ENCODE measurements at places on chromosomes 13 and 19.

DNA sequence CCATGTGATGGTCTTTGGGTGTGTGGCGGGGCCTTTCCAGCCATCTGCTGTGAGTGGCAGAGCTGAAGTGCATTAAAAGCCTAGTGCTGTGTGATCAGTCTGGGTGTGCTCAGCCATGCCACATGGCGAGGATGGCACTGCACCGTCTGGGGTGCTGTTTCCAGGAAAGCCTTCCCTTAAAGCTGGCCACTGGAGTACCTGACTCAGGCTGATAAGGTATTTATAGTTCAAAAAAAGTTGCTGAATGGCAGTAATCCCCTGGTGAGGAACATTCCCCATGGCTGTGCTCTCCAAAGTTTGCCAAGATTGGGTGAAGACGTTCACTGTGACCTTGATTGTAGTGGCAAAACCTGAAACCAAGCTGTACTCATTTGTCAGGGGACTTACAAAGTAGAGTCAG lies 6.0 kb downstream of the GPI start:
- no peak for DNase-seq

- DNase-seq, result no peak
Measured at GRCh38 chr13:93398167-93399035, 171.8 kb downstream of the GPC6 start.

DNA sequence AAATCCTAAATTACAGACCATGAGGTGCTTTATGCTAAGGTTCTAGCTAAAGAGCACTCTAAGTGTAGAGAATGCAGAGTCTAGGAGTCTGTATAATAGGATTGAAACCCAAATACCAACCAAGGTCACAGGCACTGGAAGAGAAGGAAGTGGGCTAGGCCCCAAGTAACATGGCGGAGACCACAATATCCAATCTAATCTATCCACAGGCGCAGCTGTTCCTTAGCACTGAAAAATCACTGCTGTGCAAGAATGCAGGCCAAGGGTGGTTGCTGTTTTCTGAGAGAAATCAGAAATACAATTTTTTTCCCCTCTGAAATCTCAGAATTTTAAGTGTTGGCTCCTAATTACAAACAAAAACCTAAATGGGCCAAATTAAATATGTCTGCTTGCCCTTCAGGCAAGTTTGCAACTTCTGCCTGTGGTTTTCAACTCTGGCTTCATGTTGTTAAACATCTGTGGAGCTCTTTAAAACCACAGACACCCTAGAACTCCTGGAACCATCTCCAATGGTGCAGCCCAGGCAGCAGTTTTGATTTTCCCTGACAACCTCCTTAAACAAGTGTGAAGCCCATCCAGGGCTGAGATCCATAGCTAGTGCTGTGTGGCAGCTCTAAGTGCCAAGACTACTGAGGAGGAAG lies 6.1 kb downstream of the RANBP3 start:
- DNase-seq, result no peak

DNA sequence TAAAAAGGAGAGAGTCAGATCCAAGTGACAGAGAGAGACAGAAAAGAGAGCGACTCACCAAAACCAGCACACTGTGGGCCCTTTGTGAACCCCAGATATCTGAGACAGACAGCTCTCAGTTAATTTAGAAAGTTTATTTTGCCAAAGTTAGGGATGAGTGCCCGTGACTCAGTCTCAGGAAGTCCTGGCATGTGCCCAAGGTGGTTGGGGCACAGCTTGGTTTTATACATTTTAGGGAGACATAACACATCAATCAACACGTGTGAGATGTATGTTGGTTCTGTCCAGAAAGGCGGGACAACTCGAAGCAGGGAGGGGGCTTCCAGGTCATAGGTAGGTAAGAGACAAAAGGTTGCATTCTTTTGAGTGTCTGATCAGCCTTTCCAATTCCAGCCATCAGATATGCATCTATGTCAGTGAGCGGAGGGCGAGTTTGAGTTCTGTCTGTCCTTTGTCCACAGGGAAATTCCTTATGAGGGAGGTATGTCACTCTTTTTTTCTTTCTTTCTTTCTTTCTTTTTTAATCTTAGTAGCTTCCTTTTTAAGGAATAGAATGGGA lies 37.2 kb upstream of the ATP11A start:
- no peak for DNase-seq

GRCh38 chr13:29434217-29434945 lies 161.1 kb downstream of the SLC7A1 start:
- no peak for DNase-seq

GRCh38 chr19:48363500-48363809 lies 285 bp downstream of the TMEM143 start:
- DNase-seq, result no peak

- no peak for DNase-seq
Measured at GRCh38 chr13:37475966-37476365, 122.6 kb downstream of the POSTN start.

- DNase-seq, result no peak
Measured at GRCh38 chr13:97431171-97431764, 2.7 kb upstream of the RAP2A start.

DNA sequence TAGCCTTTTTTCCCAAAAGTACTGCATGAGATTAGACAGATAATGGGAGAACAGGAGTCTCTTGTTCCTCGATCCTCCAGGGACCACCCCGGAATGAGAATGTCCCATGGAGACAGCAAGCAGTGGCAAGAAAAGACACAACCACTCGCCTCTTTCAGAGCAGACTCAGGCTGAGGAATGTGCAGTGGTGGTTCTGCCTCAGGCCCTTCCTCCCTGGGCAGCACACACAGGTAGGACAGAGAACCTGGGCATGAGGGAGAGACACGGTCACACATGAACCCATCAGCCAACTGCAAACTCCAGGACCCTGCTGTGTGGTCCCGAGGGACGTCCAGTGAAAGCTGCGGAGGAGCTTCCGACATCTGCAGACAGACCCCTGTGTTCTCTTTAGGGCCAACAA lies 31.0 kb downstream of the CRYL1 start:
- DNase-seq, result no peak

DNA sequence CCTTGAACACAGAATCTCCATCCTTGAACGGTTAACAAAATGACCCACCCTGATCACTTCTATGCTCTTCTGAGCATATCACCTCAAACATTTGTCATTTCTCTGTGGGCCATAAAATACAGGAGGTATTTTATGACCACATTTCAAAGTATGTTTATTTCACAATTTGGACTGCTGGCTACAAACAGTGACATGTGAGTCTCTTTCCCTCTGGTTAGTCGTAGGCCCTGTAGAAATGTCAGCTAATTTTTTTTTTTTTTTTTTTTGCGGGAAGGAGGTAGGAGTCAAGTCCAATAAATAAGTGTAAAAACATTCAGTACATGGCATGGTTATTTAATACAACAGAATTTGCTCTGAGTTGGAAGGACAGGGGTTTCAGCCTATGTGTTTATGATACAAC lies 70.7 kb downstream of the FOXO1 start:
- no peak for DNase-seq

- DNase-seq, result no peak
Measured at GRCh38 chr13:60662595-60662994, 265.6 kb downstream of the TDRD3 start.

GRCh38 chr13:42477596-42478190 lies 96.3 kb upstream of the TNFSF11 start:
- DNase-seq, result no peak

- DNase-seq, result no peak
Measured at GRCh38 chr13:22789027-22789593, 391.7 kb upstream of the SGCG start.

- peak; percentile 96 for DNase-seq
Measured at GRCh38 chr19:1490311-1491113, at the start of gene PCSK4. PCSK4 (minus strand) TSS chr19:1490350; CDS start chr19:1490346, 4 bp downstream.

DNA sequence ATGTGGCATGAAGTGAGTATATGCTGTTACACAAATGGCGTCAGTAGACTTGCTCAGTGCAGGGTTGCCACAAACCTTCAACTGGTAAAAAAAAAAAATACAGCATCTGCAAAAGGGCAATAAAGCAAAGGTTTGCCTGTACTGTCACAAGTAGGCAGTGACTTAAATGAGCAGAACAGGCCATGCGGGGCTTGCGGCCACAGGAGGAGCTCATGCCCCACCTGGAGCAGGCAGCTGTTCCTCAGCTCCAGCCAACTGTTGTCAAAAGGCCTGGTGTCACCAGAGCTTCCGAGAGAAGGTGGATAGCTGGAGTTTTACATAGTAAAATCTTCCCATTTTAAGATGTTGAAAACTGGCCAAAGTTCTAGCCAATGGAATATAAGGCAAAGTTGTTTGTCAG lies 7.7 kb downstream of the ATP7B start:
- DNase-seq, result no peak

GRCh38 chr19:7909471-7910067 lies 5.1 kb upstream of the TGFBR3L start:
- no peak for DNase-seq

- no peak for DNase-seq
Measured at GRCh38 chr19:33686687-33687480, 65.1 kb downstream of the CHST8 start.

DNA sequence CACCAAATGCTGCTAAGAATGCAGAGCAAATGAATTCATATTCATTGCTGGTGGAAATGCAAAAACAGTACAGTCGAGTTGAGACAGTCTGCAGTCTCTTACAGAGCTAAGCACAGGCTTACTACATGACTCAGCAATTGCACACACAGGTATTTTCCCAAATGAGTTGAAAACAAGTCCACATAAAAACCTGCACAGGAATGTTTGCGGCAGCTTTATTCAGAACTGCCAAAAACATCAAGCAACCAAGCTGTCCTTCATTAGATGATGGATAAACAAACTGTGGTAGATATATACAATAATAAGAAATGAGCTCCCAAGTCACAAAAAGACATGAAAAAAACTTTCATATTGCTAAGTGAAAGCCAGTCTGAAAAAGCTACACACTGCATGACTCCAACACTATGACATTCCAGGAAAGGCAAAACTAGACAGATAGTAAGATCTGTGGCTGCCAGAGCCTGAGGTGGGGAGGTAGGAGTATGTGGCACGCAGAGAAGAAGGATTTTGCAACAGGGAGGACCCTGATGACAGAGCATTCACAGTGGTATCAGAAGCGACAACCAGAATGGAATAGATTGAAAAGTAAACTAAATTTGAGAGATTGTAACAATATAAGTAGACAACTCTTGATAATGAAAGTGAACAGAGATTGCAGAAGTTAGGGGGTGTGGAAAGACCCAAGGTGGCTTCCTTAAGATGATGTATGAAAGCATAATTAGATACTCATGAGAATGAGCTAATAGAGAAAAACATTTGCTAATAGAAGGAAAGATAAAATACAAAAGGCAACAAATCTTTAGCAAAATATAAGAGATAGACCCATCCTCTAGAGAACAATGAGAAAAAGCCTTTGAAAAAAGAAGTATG lies 52.7 kb downstream of the TSC22D1 start:
- DNase-seq, result no peak

DNA sequence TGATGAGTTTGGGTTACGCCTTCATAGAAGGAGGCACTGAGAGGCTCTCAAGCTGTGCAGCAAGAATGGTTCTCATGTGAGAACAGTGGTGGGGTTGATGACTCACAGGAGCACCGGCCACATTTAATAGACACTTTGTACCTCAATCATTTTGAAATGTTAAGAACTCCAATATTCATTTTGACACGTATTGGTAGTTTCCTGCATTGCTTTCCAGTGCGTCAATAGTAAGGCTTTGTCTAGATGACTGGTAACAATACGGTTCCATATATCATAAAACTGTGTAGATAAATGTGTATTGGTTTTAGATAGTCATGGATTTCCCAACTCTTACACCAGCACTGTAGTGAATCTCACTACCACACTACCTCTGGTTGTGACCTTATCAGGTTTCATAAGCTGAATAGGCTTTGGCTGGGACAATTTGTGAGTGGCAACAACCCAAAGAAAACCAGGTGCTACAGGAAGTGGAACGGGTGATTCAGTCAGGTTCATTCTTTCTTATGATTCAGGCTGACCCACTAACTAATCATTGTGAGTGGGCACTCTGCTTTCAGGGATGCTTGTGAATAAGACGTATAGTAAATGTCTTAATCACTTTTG lies 362.6 kb downstream of the KLF5 start:
- no peak for DNase-seq

GRCh38 chr13:27076421-27076820 lies 95.2 kb downstream of the USP12 start:
- no peak for DNase-seq

- DNase-seq, result no peak
Measured at GRCh38 chr13:24217601-24218281, 57.2 kb downstream of the SPATA13 start.

DNA sequence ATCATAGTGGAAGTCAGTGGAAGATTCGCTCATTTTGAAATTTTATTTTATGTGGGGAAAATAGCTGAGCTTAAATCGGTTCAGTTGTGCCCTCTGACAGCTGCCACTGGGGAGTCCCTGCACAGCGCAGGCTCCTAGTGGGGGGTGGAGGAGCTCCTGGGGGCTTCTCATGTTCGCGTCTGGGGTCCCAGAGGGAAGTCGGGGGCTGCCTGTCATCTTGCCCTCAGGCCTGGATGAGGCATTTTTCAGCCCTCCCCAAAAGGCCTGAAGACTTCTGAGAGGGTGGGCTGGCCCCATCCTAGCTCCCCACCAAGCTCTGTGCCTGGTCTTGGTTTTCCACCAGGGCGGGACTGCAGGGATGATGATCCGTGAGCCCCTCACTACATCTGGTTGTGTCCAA lies 82.1 kb downstream of the CHST8 start:
- no peak for DNase-seq

- DNase-seq, result no peak
Measured at GRCh38 chr13:81295177-81295576, 954.3 kb upstream of the SPRY2 start.

DNA sequence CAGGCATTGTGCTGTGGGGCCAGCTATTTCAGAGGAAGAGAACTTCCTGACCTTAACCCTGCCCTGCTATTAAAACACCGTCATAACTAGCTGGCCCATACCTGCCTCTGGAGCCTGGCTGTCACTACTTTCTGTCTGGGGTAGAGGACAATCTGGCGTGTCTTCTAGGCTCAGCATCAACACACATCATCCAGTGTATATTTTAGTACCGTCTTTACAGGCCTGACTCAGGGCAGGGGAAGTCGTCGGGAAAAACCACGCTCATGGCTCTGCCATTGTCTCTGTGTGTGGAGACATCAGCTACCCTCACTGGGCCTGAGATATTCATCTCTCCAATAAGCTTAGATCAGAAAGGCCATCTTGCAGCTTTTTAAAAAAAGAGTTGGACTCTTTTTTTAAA lies 151.1 kb downstream of the KATNAL1 start:
- DNase-seq, result no peak

GRCh38 chr19:3976495-3977241 lies 5.8 kb upstream of the DAPK3 start:
- no peak for DNase-seq

DNA sequence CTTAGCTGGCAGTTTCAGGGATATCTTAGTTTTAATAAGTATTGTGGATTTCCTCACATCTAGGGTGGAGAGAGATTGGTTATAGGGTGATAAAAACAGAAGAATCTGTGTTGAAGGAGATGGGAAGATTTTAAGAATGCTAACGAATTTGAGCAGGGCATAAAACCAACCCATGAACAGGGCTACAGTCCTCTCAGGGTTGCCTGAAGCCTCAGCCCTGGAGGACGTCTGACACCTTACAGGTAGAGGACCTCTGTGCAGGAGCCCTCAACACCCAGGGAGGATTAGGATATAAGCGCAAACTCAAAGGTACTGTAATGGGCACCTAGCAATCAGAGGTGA lies 461 bp upstream of the WASF3 start:
- no peak for DNase-seq

All from activated CD8-positive, alpha-beta memory T cell treated with anti-CD3 and anti-CD28 coated beads for 1 hour (primary cell).